ENCODE measurements at places on chromosomes 2 and 18.

DNA sequence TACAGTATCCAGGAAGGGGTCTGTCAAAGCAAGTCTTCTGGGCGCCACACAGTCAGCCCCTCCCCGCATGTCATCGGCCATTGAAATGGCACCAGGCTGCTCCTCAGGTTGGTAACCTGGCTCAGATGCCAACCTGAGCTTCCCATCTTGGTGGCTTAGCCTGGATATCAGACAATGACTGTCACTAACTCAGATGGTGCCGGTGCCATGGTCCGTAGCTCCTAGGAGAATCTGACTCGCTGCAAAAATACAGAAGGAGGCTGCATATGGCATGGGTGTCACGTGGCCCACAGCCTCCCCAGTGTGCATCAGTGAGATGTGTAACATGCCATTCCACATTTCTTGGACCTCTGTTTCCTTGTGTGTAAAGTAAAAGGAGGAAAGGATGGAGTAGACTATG is 3.2 kb downstream of the NOSTRIN start:
- DNase-seq: no peak

GRCh38 chr2:46010925-46011490 is 286.2 kb upstream of the EPAS1 start:
- no peak for DNase-seq

DNA sequence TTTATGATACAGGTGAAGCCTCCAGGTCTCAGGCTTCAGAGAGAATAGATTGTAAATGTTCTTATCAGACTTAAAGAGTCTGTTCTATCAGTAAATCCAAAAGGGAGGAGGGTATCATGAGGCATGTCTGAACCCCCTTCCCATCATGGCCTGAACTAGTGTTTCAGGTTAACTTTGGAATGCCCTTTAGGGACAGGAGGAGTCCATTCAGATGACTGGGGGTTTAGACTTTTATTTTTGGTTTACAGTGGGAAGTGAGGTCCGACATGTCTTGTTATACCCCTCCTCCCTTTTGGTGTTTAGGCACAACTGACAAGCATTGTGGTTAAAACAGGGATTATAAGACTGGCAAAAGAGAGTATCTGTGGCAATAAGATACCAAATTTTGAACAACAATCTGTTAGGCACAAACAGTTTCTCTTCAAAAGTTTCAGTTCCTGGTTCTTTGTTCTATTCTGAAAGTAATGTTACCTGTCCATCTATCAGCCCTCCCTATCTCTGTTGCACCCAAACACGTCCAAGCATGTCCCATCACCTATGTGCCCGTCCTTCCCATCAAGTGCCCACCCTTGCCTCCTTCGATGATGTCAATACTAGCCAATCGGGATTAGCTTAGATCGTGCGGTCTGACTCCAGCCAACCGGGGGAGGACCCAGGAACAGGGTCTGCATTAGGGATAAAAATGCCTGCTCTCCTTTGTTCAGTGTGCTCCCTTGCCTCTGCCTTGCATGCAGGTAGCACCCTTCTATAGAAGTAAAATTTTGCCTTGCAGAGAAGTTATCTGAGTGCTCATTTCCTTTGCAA is 16.4 kb downstream of the TCF23 start:
- no peak for DNase-seq

GRCh38 chr18:42078711-42079110 is 123.7 kb downstream of the PIK3C3 start:
- no peak for DNase-seq

- DNase-seq: no peak
Observed at GRCh38 chr2:151071906-151072305, 189.8 kb downstream of the RBM43 start.
